Left lung (tissue), 14 donors: ENCODE measurements at places on chromosomes 7 and 10. TPM values are rescaled to one million over a fixed set of nuclear protein-coding genes. Genes with fewer than 3 reads are reported as not detected.
A peak's percentile ranks its signal among the peaks of the same experiment; 100 is the strongest.

The LMBR1 gene
- 71.1 TPM for polyA plus RNA-seq

The USP6NL gene
- polyA plus RNA-seq = 24.0 TPM

The LRIT1 gene
- not detected for polyA plus RNA-seq

The POU6F2 gene
- 0.26 TPM for polyA plus RNA-seq

The SFMBT2 gene
- polyA plus RNA-seq = 5.3 TPM

The NODAL gene
- polyA plus RNA-seq = 0.94 TPM

The SLC18A3 gene
- not detected for polyA plus RNA-seq

DNA sequence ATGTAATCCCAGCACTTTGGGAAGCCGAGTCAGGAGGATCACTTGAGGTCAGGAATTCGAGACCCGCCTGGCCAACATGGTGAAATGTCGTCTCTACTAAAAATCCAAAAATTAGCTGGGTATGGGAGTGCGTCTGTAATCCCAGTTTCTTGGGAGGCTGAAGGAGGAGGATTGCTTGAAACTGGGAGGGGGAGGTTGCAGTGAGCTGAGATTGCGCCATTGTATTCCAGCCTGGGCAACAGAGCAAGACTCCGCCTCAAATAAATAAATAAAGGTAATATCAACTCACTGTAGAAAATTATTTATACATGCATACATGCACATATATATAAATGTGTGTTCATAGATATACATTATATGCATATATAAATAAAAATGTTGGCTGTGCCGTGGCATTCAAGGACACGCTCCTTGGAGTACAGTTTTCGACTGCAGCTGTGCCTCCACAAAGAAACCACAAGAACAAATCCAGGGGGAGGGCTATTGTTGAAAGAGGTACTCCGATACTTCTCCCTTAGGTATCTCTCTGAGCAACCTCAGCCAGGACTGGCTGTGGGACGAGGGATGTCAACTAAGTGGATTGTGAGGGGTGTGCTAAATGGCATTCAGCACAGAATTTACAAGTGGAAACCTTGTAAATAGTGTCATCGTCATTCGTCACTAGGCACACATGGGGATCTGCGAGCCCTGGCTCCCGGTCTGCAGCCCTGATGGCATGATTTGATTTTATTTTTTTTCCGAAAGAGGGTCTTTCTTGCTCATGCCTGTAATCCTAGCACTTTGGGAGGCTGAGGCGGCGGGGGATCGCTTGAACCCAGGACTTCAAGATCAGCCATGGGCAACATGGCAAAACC lies 49.3 kb downstream of the HIP1 start:
- DNase-seq = no peak

- DNase-seq = peak; percentile 60
Observed at GRCh38 chr10:104045151-104046089, 40.3 kb downstream of the COL17A1 start.

- no peak for DNase-seq
Observed at GRCh38 chr7:18040196-18040595, 12.6 kb upstream of the PRPS1L1 start.

GRCh38 chr7:37061849-37062559 lies 337.7 kb upstream of the AOAH start:
- DNase-seq = no peak

DNA sequence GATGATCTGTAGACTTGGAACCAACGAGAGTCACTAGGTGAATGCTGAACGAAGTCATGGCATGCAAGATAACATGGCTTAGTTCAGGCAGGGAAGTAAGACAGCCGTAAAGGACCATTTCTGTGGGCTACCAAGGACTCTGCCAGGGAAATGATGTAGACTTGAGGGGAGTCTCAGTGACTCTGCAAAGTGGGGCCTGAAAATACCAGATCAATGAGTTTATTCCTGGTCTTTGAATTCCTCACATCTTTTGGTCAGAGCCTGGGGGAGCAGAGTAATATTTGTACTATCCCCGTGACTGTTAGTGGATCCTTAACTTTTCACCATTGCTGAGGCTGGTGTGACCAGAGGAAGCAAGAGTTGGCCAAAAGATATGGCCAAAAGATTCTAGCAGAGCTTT lies 60.7 kb upstream of the INHBA start:
- no peak for DNase-seq

- no peak for DNase-seq
Observed at GRCh38 chr7:110448918-110449317, 642.0 kb upstream of the LRRN3 start.

DNA sequence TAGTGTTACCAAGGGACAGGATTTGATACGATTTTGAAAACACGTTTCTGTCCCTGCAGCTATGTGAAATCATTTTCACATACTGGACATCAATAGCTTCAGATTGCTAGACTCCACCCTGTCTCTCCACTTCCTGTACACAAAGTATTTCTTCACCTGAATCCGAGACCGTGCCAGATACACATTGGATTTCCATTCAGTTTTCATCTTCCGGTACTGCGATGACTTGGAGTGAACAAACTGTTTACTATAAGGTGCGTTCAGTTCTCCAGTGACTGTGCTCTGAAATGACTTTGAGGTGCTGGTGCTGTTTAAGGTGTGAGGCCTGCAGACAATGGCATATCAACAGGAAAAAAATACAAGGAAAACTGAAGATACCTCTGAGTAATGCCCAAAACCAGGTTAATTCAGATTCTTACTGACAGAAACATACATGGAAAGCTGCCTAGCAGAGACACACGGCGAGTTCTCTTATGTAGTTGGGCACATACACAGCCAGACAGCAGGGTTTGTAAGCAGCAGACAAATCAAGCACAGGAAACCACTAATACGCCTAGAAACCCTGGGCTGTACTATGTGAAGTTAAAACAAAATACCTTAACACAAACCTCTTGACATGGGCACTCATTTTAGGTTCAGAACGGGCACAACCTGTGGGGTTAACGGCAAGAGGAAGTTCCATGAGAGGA lies 119.2 kb downstream of the GALNT11 start:
- DNase-seq = no peak

DNA sequence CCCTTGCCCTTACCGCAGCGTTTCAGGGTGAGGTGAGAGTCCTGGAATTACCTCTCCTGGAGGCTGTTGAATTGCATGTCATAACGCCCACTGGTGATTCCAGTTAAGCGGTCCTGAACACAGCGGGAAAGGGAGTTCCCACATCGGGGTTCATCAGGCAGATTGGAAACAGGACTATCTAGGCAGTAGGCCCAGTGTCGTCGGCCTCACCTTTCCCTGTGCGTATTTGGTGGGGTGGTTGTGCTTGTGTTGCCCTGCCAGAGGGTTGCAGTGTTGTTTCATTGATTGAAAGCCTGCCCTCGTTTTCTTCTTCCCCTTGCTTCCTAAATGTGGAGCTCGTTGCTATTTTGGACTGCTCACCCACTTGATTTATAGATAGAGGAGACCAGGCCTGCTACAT lies 10.6 kb upstream of the SUN1 start:
- DNase-seq = no peak

- DNase-seq = no peak
Observed at GRCh38 chr10:113228530-113228929, 278.5 kb downstream of the TCF7L2 start.

DNA sequence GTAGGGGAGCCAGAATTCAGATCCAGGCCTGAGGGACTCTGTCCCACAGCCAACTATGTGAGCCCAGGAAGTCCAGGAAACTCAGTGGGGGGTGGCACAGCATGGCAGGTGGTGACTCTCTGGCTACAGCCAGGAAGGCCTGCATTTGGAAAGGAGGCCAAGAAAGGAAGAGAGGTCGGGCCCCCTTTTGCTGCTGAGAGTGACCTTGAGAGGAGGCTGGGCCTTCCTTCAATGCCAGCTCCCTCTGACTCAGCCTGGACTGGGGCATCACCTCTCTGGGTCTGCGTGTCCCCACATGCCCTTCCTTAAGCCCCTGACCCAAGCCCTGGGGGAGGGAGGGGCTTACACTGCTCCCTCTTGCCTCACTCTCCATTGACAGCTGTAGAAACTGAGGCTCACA lies 6.4 kb upstream of the MYL10 start:
- DNase-seq = no peak

GRCh38 chr10:123782549-123782948 lies 109.1 kb downstream of the CPXM2 start:
- DNase-seq = no peak

GRCh38 chr7:142773937-142774744 lies 3.4 kb downstream of the PRSS2 start:
- DNase-seq = no peak

DNA sequence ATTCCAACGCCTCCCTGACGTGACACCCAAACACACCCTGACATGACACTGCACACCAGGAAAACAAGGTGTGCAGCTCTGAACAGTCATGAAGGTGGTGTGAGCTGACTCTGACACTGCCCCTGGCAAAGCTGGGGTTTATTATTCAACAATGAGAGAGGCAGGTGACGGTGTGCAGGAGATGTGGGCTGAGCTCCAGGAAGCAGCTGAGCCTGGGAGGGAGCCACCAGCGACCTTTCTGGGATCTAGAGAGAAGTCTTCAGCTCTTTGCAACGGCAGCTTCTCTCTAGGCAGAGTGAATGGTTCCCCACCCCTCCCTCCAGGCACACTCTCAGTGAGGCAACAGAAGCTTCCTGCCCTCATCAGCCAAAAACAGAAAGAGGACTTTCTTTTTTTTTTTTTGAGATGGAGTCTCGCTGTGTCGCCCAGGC lies 65.6 kb downstream of the SH3PXD2A start:
- no peak for DNase-seq

DNA sequence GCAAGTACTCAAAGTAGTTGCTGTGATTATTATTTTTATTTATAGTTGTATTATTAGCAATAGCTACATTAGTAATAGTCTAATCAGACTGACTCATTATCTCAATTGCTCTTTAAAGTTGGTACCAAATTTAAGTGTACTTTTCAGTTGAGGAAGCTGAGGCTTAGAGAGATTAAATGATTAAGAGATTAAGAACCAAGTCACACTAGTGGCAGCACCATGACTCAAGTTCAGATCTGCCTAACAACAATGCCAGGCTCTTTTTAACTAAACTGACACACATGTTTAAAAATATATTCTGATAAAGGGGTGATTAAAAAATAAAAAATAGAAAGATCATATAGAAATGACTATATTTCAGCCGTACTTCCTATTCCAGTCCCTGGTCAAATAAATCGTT lies 42.0 kb downstream of the FZD1 start:
- DNase-seq = no peak

DNA sequence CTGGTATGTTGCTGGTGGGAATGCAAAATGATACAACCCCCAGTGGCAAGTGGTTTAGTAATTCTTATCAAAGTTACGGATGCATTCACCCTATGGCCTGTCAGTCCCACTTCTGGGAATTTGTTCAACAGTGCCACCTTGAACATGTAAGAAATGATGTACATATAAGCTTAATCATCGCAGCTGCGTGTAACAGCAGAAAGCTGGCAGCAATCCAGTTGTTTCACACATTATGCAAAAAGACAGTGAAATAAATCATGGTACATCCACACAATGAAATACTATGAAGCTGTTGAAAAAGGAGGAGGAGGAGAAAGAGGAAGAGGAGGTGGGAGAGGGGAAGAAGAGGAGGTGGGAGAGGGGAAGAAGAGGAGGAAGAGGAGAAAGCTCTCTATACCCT lies 76.2 kb upstream of the MYL10 start:
- DNase-seq = no peak

DNA sequence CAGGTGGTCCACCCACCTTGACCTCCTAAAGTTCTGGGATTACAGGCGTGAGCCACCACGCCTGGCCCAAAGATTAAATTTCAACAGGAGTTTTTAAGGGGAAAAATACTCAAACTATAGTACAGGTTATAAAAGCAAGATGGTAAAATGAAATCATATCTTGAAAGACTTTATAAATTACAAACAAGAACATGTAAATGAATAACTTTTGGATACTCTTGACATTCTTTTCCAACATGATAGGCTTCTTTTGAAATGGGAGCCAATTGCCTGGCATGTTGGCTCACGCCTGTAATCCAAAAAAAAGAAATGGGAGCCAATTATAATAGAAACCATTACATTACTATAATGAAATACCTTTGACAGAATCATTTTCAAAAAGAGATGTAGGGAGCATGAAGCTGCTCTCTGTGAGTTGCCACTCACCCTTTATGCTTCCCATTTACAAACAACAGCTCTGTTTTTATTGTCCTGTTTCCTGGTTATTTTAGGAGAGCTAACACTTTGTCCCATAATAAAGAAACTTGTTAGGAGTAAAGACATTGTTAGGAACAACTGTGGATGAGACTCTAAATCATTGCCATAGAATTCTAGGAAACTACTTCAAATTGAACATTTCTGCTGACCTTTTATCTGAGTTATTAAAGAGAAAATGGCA lies 24.6 kb upstream of the MCU start:
- no peak for DNase-seq

DNA sequence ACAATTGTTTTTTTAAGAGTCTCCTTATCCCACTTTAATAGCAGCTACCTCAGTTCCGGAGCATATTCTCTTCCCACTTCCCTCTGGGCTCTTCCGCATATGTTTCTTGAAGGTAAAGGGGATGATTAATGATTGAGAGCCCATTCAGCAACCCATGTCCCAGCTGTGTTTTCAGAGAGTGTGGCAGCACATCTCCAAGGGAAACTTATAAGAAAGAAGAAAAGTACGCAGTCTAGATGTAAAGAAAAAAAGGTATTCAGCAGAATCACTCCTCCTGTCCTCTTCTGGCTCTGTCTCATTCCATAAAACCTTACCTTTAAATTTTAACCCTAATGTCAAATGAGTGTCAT lies 9.7 kb upstream of the ANKRD7 start:
- DNase-seq = no peak

GRCh38 chr10:103238506-103239252 lies 7.0 kb upstream of the RPEL1 start:
- DNase-seq = peak; percentile 34

DNA sequence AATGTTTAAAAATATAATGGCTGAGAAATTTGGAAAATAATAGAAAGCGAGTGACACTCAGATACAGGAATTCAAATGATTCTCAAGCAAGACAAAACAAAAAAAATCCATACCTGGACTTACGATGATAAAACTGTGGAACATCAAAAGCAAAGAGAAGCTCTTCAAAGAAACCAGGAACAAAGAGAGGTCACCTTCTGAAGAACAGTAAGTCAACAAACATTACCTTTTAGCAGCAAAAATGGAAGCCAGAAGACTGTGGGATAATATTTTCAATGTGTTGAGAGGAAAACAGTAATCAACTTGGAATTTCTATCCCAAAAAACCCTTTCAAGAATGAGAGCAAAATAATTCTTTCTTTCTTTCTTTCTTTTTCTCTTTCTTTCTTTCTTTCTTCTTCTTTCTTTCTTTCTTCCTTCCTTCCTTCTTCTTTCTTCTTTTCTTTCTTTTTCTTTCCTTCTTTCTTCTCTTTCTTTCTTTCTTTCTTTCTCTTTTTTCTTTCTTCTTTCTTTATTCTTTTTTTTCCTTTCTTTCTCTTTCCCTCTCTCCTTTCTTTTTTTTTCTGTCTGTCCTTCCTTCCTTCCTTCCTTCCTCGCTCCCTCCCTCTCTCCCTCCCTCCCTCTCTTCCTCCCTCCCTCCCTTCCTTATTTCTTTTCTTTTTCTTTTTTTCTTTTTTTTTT lies 1.8 kb upstream of the CPA5 start:
- DNase-seq = no peak

DNA sequence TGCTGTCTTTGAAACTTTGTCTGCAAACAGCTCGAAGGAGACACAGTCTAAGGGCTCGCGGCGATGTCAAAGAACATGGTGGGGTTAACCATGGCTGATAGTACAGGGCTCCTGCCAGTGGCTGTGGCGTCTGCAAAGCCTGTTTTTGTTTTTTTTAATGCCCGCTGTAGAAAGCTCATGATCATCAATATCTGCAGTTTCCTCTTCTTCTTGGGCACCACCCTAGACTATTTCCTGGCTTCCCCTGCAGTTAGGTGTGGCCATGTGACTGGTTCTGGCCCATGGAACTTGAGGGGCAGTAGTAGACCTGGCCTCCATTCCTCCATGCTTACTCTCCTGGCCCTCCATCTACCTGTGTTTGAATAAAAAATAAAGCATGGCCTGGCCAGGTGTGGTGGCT lies 21.8 kb upstream of the SAMD8 start:
- no peak for DNase-seq

GRCh38 chr7:2261611-2262010 lies 19.6 kb downstream of the NUDT1 start:
- no peak for DNase-seq
